ENCODE measurements at places on chromosomes 6 and 20. TPM values are rescaled to one million over a fixed set of nuclear protein-coding genes. Genes with fewer than 3 reads are reported as not detected.

DNA sequence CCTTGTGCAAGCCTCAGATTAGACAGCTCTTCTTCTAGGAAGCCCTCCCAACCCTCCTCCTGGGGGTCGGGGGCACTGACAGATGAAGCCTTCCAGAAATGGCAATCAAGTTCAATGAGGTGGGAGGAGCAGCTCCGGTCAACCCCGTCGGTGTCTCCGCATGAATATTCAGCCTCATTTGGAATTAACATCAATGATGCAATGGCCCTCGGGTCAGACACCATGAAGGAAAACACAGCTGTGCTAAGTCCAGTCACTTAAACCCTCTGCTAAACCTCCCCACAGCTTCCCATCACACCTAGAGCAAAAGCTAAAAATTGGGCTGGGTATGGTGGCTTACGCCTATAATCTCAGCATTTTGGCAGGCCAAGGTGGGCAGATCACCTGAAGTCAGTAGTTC is 36.5 kb downstream of the ZNF217 start:
- DNase-seq, result no peak

DNA sequence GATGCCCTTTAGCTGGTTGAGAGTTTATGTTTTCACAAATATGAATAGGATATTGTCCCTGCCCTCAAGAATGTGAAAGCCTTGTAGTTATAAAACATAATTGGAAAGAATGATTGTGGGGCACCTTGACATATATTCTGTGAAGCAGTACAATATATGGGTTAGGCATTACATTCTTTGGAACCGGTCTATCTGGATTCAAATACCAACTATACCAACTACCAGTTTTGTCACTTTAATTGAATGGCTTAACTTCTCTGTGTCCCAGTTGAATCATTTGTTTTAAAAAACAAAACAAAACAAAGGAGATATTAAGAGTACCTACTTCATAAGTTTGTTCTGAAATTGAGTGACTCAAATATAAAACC is 146.5 kb downstream of the TBC1D32 start:
- no peak for DNase-seq

Gene CTCFL
- polyA plus RNA-seq, result not detected

DNA sequence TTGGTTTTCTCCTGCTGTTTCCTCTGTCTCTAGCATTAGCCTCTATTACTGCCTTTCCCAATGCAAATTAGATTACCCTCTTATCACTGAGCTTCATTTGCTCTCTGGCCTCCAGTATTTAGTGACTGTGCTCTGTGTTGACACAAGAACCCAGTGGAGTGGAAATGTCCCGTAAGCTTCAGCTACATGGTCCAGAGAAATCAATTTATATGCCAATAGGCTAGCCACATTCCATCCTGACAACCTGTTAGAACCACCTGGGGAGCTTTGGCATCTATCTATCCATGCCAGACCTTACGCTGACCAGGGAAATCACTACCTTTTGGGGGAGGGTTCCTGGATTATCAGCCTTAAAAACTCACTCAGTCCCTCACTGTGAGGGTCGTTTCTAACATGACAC is 459.6 kb downstream of the UTRN start:
- DNase-seq, result no peak

Gene EYS
- not detected for polyA plus RNA-seq

GRCh38 chr6:33120001-33120400 is 44.2 kb downstream of the HLA-DPB1 start:
- no peak for DNase-seq

DNA sequence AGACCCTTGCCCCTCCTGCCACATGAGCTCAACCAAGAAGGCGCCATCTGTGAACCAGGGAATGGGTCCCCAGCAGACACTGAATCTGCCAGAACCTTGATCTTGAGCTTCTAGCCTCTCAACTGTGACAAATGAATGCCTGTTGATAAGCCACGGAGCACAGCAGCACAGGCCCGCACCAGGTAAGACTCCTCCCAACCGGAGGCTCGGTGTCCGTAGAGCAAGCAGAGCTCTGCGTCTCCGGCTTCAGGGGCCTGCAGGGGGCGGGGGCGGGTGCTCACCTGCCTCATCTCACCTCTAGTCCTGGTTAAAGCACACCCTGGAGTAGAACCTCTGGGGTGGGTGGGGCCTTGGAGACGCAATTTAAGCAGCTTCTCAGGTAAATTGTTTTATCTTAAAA is 122.7 kb downstream of the SMOC2 start:
- DNase-seq, result no peak

Gene RAET1L
- not detected for polyA plus RNA-seq
